Omental fat pad (tissue), 4 donors: ENCODE measurements at places on chromosomes 3 and 15. TPM values are rescaled to one million over a fixed set of nuclear protein-coding genes. Genes with fewer than 3 reads are reported as not detected.

DNA sequence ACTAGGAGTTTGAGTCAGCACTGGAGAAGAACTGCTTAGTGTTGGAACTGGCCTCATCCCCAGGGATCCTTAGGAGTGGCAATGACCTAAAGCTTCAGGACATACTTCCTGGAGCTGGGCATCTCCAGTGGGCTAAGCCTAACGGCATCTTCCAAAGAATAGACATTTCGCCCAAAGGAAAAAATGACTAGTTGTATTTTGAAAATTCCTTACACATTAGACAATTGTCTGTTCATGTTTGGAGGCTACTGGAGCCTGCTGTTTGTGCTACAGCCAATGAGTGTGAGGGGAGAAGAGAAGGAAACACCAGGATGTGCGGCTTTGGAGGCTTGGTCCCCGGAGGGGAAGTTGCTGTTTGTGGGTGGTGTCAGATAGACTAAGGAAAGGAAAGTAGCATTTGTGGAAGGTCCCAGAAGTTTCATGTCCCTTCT, 77.6 kb downstream of the POLR2M start:
- DNase-seq, result no peak

GABRA5 gene
- not detected for total RNA-seq

LSMEM2 gene
- not detected for total RNA-seq

GRCh38 chr15:31399544-31400171, 73.0 kb downstream of the KLF13 start:
- DNase-seq, result no peak

SENP8 gene
- total RNA-seq, result 0.63 TPM

GRCh38 chr15:98648654-98649471, 524 bp downstream of the IGF1R start:
- DNase-seq, result no peak
